NCI-H1417 treated with DMSO at 0.1 percent for 48 hours (cell line): ENCODE measurements at places on chromosomes 1 and 21.

GRCh38 chr1:204992201-204992997 lies 50.6 kb upstream of the CNTN2 start:
- no peak for DNase-seq

- no peak for DNase-seq
These were observed 68.6 kb downstream of the RPAP2 start for GRCh38 chr1:92367496-92367895.

GRCh38 chr21:36097427-36098181 lies 27.8 kb downstream of the CBR1 start:
- no peak for DNase-seq

DNA sequence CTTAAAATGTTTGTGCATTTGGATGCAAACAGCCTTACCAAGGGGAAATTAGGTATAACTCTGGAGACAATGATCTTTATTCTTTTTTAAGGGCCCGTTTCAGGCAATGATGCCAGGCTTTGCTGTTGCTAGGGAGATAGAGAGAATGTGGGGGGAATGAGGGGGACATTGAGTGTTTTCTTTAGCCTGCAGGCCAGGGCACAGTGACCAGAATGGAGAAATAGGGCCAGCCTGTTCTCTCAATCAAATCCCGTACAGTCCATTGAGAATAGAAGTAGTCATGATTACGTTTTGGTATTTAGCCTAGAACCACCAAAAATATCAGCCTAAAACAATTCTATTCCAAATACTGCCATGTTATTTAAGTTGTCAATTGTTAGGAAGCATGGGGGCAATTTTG lies 49.0 kb downstream of the RGS7 start:
- DNase-seq: no peak

- no peak for DNase-seq
These were observed 27.9 kb downstream of the CASZ1 start for GRCh38 chr1:10768552-10768951.

GRCh38 chr21:45470087-45470515 lies 65.1 kb downstream of the COL18A1 start:
- DNase-seq: no peak

- DNase-seq: no peak
These were observed 77.7 kb downstream of the CAPZB start for GRCh38 chr1:19407494-19408096.

DNA sequence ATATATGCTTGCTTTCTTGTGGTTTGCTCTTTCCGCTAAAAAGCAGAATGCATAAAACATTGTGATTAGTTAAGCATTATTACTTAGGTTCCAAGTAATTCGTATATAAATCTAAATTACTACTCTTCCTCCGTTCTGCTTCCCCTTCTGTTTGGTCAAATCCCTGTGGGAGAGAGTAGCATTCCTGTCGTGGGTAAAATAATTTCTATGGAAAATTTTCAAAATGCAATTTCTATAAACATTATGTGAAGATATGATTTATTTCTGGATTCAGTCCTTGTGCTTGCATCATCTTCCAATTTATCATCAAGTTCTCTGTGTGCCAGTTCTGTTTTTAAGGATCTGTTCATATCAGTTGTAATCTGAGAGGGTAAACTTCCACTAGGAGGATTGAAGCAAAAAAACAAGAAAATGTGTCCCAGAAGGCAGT lies 7.2 kb upstream of the WARS2 start:
- no peak for DNase-seq

GRCh38 chr1:167747988-167748387 lies 26.2 kb downstream of the MPZL1 start:
- DNase-seq: no peak

- DNase-seq: no peak
These were observed 199.3 kb upstream of the GRIK3 start for GRCh38 chr1:37233606-37234005.

DNA sequence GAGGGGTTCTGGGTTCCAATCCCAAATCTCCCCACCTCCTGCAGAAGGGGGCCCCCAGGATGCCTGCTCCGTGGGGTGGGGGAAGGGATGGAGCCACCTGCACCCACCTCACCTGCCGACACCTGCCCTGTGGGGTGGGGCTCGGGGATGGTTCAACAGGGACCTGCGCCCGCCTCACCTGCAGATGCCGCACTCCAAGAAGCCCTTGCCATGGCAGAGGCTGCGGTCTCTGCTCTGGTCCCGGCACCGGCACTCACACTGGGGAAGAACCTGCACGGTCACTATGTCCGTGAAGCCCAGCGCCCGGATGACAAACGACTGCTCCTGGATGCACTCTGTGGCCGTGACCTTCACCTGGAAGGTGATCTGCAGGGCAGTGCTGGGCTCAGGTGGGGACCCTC lies 18.1 kb upstream of the PTTG1IP start:
- no peak for DNase-seq

- no peak for DNase-seq
These were observed 411.6 kb downstream of the SMYD3 start for GRCh38 chr1:246095443-246095842.

DNA sequence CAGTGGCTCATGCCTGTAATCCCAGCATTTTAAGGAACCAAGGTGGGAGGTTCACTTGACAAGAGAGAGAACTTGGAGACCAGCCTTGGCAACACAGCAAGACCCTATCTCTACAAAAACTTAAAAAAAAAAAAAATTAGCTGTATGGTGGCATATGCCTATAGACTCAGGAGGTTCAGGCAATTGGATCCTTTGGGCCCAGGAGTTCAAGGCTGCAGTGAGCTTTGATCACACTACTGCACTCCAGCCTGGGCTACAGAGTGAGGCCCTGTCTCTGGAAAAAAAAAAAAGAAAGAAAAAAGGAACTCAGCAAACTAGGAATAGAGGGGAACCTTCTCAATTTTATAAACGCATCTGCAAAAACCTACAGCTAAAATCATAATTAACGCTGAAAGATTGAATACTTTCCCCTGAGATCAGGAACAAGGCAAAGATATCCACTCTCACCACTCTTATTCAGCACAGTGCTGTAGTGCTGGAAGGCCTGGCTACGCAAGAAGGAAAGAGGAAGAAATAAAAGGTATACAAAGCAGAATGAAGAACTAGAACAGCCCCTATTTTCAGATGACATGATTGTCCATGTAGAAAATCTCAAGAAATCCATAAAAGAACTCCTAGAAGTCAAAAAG lies 21.6 kb downstream of the HSF2BP start:
- DNase-seq: no peak

- no peak for DNase-seq
These were observed 65.5 kb upstream of the CR1L start for GRCh38 chr1:207579436-207579799.

GRCh38 chr1:9004700-9005394 lies 21.4 kb downstream of the SLC2A7 start:
- no peak for DNase-seq

DNA sequence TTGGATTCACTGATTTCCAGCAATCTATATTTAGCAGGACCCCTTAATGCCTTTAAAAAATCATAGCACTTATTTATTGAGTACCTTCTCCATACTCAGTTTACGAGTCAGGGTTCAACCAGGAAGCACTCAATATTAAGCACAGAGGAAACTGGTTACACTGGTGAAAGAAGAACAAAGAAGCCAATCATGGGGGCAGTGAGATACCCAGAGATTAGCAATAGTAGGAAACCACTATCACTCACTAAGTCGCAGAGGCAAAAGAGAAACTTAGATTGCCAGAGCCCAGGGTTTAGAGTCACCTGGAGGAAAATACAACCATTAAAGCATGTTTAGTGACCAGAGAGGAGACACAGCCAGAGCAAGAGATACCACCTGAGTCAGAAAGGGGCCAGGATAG lies 670.5 kb upstream of the USP24 start:
- no peak for DNase-seq

GRCh38 chr21:44286086-44286715 lies 525 bp downstream of the AIRE start:
- no peak for DNase-seq

DNA sequence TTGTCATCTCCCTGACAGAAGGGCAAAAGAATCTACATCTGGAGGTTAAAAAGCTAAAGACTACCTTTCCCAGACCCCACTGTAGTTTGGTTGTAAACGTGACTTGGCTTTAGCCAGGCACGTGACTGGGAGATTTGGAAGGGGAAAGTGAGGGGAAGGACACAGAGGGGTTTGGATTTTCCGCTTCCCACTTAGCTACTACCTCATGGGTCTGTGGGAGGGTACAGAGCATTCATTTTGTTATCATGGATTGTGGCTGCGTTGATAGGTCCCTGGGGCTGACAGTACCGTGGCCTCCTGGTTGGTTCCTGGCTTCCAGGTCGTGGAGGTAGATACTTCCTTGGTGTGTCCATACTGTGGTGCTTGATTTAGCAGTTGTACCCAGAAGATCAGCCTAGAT lies 2.6 kb downstream of the CHD1L start:
- DNase-seq: no peak

GRCh38 chr21:36917471-36918158 lies 48.9 kb downstream of the HLCS start:
- DNase-seq: no peak

GRCh38 chr1:223186800-223187199 lies 43.8 kb upstream of the TLR5 start:
- DNase-seq: no peak

DNA sequence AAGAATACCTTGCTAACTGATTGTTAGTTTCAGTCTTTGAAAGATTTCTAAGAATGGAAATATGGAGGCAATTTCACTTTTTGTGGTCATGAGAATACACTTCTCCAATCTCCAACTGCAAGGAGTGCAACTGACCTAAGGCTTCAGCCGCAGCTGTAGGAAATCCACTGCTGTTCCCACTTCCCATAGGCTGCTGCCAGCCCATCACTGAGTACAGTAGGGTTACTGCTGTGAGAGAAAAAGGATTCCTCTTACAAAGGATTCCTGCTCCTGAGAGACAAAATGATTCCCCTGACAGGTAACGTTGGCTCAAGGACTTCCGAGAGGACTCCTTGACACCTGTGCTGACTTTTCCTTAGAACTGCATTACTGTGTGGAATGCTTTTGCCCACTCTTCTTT lies 87.4 kb downstream of the ADGRL4 start:
- DNase-seq: no peak

GRCh38 chr1:228975238-228975907 lies 240.1 kb downstream of the RHOU start:
- no peak for DNase-seq

- no peak for DNase-seq
These were observed 130.7 kb downstream of the ACTL8 start for GRCh38 chr1:17885663-17886320.

- DNase-seq: no peak
These were observed 215.5 kb upstream of the VAMP3 start for GRCh38 chr1:7555391-7556185.

DNA sequence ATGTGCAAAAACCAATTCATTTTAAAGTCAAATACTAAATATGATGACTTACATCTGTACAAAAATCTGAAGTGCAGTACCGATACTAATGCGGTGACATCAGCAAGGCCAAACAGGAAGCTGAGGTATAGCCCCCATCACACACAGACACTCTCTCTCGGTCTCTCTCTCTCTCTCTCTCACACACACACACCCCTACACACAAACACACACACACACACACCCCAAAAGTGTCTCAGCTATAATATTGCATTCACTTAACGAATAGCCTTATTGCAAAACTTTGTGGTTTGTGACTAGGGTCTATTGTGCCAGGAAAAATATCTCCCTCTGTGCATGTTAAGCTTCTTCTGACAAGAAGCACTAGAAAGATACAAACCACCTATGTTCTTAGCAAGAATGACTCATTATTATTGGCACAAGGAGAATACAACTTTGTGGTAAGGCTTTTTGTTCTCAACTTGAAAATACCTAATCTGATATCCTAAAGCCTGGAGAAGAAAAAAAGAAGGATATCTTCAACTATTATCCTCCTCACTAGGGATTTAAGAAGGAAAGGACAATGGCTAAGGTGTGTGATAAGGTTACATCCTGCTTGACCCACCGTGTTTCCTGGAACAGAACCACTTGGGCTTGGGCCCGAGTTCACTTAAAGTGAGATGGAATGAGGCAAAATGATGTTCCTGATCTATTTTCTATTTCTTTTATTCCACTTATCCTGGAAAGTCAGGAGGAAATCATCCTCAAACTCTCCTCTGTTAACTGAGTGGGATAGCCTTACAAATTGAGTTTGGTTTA lies 107.1 kb downstream of the NIBAN1 start:
- no peak for DNase-seq

DNA sequence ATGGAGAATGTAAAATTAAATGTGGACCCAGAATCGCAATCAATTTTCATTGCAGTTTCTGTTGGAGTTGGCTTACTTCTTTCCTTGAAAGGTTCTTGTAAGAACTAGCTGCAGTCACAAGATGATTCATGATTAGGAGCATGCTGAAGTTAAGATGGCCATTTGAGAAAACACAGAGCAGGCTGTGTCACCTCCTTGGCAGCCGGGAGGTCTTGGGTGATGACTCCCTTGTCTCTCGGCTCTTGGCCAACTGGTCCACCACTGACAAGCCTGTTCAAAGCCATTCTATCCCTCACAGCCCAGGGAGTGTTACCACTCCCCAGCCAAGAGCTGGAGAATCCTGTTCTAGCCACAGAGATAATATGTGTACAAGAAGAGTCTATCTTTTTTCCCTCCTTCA lies 40.6 kb downstream of the OPTC start:
- DNase-seq: no peak

DNA sequence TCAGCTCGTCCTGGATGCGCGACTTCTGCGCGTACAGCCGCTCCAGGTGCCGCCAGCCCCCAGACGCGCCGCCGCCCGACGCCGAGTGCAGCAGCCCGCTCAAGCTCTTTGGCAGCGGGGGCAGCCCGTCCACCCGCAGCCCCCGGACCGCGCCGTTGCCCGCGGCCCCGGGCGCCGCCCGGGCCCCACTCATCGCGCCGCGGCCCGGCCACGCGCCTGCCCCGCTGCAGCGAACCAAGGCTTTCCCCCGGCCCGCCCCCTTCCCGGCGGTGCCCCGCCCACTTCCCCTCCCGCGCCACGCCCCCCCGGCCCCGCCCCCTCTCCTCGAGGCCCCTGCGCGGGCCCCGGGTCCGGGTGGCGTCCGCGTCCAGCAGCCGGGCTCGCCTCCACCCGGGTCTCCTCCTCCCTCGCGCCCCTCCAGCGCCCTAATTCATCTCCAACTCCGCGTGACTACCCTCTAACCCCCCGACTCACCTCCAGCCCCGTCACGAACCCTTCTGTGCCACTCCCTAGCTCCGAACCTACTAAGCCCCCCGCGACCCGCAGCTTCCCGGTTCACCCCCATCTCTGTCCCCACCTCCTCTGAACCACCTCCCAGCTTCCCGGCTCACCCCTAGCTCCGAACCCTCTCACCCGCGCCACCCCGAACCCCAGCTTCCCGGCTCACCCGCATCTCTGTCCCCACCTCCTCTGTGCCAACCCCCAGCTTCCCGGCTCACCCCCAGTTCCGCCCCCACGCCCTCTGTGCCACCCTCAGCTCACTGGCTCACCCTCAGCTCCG lies at the start of gene FAM89A:
Gene FAM89A (minus strand): TSS at position 236 of the 781 bp plus-strand sequence. CDS start 43 bp downstream, at position 193.
- no peak for DNase-seq
